ENCODE measurements at places on chromosomes 6 and 20. TPM values are rescaled to one million over a fixed set of nuclear protein-coding genes. Genes with fewer than 3 reads are reported as not detected.

POU5F1 gene
- 3.7 TPM for total RNA-seq

OPRL1 gene
- 0.41 TPM for total RNA-seq

PKHD1 gene
- 0.05 TPM for total RNA-seq

C20orf141 gene
- total RNA-seq, result not detected

F13A1 gene
- 1.6 TPM for total RNA-seq

PHACTR3 gene
- not detected for total RNA-seq

CEBPB gene
- 8.8 TPM for total RNA-seq

DNA sequence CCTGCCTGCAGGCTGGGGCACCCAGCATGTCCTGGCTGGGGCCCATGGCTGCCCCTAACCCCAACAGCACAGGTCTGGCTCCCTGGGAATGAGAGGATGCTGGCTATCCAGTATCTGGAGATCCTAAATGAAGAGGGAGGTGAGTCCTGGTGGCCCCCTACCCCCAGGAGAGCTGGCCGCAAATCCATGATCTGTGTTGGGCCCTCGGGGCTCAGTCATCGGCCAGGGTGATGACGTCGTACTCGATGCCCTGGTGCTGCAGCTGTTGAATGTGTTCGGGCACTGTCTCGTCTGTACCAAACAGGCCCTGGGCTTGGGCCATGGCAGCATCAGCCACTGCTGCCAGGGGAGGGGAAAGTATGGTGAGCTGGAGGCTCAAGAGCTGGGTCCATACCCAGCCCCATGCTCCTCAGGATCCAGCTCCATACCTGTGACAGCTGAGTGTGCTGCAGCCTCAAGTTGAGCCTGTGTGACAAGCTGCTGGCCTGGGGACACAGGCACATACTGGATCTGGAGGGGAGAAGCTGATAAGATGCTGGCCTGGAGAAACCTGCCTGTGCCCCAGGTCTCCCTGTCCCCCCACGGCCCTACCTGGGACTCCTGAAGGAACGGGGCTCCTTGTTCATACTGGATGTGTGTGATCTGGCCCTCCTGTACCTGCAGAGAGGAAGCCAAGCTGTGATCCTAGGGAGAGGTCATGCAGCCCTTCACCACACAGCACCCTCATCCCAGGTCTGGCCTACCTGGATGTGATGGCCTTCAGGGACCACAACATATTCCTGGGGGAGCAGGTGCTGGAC, 14.5 kb downstream of the PCIF1 start:
- no peak overlapping the region for H3K27ac ChIP-seq
- H3K36me3 ChIP-seq, result peaks cover 18% of the 10 kb centered on the region
- no peak for DNase-seq
- H3K4me3 ChIP-seq, result no peak overlapping the region

GRCh38 chr6:48826152-48826515, 636.9 kb downstream of the MMUT start:
- no peaks in the 10 kb centered on the region for H3K36me3 ChIP-seq
- DNase-seq, result no peak
- no peak overlapping the region for H3K4me3 ChIP-seq

DNA sequence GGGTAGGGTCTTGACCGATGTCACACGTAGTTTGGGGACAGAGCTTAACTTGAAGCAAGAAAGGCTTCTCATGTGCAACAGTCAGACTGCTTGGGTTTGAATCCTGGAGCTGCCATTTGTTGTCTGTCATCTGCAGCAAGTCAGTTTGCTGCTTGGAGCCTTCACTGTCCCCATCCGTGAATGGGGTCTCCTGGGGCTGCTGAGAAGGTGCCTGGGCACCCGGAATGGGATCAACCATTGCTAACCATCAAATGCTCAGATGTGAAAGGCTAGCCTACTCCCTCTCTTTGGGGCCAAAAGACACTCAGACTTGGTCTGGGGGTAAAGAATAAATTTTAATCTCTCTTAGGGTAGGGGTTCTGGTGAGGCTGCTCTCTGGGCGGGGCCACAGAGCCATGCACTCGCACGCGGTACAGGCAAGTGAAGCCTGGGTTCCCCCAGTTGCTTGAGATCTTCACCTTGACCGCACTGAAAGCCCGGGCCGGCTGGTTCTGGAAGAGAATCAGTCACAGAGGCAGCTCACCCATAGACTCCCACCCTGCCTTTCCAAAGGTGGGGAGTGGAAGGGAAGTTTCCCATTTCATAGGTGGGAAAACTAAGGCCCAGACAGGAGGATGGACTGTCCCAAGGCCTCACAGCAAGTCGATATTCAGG, 20.6 kb downstream of the SUN5 start:
- H3K36me3 ChIP-seq, result no peaks in the 10 kb centered on the region
- no peaks in the 10 kb centered on the region for H3K27me3 ChIP-seq
- DNase-seq, result no peak
- H3K4me3 ChIP-seq, result no peak overlapping the region

- DNase-seq, result no peak
- H3K27ac ChIP-seq, result no peak overlapping the region
- no peak overlapping the region for H3K4me3 ChIP-seq
- H3K36me3 ChIP-seq, result no peaks in the 10 kb centered on the region
Observed at GRCh38 chr6:115914098-115914497, 146.6 kb downstream of the FRK start.

- no peak for DNase-seq
- H3K27me3 ChIP-seq, result no peaks in the 10 kb centered on the region
- H3K4me3 ChIP-seq, result no peak overlapping the region
- no peak overlapping the region for H3K27ac ChIP-seq
- no peaks in the 10 kb centered on the region for H3K4me1 ChIP-seq
Observed at GRCh38 chr6:45502456-45502855, 124.7 kb upstream of the SUPT3H start.

GRCh38 chr6:37175332-37176267, 5.6 kb downstream of the PIM1 start:
- H3K27me3 ChIP-seq, result no peaks in the 10 kb centered on the region
- DNase-seq, result no peak
- no peak overlapping the region for H3K4me3 ChIP-seq
- H3K27ac ChIP-seq, result no peak overlapping the region

DNA sequence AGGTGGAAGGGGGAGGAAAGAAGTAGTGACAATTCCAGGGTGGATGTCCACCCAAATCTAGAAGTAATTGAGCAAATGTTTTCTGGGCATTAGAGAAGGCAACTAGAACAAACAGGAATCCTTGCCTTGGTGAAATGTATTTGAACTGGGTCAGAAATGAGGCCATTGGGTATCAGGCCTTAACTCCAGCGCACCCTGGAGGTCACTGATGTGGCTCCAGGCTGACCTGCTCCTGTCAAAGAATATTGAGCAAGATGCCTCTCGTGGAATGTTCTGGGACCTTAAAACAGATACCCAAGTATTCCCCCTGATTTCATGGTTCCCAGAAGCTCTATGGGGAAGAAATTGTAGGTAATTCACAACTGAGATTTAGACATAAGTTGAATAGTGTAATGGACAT, 6.9 kb downstream of the HLA-DPB1 start:
- peaks cover 21% of the 10 kb centered on the region for H3K4me1 ChIP-seq
- H3K4me3 ChIP-seq, result no peak overlapping the region
- H3K27ac ChIP-seq, result 0 out of 2 replicates have a peak overlapping the region, but pooled peaks have one; percentile 35
- no peak for DNase-seq

GRCh38 chr6:25749837-25750236, 4.7 kb upstream of the SLC17A4 start:
- no peaks in the 10 kb centered on the region for H3K36me3 ChIP-seq
- H3K4me1 ChIP-seq, result no peaks in the 10 kb centered on the region
- no peaks in the 10 kb centered on the region for H3K27me3 ChIP-seq
- no peak for DNase-seq

DNA sequence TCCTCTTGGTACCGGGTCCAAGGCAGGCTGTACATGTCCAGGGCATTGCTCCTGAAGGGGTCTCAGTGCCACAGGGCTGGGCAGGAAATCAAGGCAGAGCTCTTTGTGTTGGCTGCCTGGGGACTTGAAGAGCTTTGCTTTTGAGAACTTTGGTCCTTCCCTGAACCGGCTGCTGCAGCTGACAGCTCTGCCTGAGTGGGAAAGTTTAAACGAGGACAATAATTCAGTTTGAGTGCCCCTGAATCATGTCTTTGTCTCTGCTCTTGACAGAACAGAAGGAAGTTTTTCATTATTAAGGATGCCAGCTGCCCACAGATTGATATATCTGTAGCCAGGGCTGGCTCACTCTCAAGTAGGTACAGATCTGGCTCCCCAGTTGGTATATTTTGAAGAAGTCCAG, 56.1 kb downstream of the ANKRD6 start:
- H3K4me3 ChIP-seq, result no peak overlapping the region
- DNase-seq, result no peak
- no peak overlapping the region for H3K27ac ChIP-seq
- H3K4me1 ChIP-seq, result no peaks in the 10 kb centered on the region
- no peaks in the 10 kb centered on the region for H3K27me3 ChIP-seq

DNA sequence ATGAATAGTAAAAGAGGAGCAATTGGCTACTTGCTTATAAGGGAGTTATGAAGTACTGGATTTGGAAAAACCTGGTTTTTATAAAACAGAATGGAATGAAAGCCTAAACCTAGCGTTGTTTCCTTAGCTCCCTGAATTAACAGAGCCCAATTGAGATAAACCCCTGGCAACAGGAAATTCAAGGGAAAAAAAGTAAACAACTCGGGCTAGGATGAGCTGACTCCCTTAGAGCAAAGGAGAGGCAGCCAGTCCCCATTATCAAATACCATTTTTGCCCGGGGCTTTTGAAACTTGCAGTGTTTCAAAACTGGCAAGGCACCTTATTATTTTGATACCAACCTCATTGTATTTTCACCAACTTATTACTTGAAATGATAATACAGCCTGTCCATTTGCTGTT, 587.5 kb downstream of the CD109 start:
- no peaks in the 10 kb centered on the region for H3K4me1 ChIP-seq
- no peak for DNase-seq
- H3K36me3 ChIP-seq, result no peaks in the 10 kb centered on the region

GRCh38 chr6:55058682-55059081, 115.6 kb upstream of the HCRTR2 start:
- no peak overlapping the region for H3K27ac ChIP-seq
- no peaks in the 10 kb centered on the region for H3K36me3 ChIP-seq
- H3K27me3 ChIP-seq, result no peaks in the 10 kb centered on the region

DNA sequence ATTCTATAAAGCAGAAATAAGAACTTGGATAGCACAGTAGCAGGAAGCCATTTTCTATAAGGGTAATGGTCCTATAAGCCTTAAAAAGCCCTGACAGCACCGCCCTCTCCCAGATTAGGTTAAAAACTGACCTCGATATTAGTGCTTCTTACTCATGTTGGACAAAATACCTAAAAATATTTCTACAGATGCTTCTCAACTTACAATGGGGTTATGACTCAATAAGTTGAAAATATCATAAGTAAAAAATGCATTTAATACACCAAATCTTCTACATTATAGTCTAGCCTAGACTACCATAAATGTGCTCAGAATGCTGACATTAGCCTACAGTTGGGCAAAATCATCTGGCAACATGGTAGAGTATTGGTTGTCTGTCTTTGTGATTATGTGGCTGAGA, 70.3 kb downstream of the SESN1 start:
- no peaks in the 10 kb centered on the region for H3K4me1 ChIP-seq
- no peaks in the 10 kb centered on the region for H3K36me3 ChIP-seq
- H3K27me3 ChIP-seq, result no peaks in the 10 kb centered on the region
- no peak for DNase-seq
- no peak overlapping the region for H3K27ac ChIP-seq

DNA sequence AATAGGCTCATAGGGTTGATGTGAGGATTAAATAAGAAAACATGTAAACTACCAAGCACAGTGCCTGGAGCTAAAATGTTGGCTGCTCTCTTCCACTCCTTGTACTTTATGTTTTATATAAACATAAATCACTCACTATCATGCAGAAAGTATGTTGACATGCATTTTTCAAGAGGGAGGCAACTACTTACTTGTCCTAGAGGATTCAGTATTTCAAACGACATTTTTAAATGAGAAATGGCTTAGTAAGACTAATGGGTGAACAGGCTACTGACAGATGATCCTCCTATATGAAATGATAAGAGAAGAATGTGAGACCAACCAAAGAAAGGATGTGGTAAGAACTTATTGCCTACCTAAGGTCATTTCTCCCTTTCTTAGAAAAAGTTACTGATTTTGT, 21.0 kb downstream of the LATS1 start:
- H3K27ac ChIP-seq, result no peak overlapping the region
- peaks cover 16% of the 10 kb centered on the region for H3K36me3 ChIP-seq
- H3K27me3 ChIP-seq, result no peaks in the 10 kb centered on the region
- no peak for DNase-seq
- no peaks in the 10 kb centered on the region for H3K4me1 ChIP-seq

- no peaks in the 10 kb centered on the region for H3K4me1 ChIP-seq
- peaks cover 23% of the 10 kb centered on the region for H3K36me3 ChIP-seq
- DNase-seq, result no peak
Observed at GRCh38 chr20:47664744-47665143, 120.5 kb downstream of the SULF2 start.

DNA sequence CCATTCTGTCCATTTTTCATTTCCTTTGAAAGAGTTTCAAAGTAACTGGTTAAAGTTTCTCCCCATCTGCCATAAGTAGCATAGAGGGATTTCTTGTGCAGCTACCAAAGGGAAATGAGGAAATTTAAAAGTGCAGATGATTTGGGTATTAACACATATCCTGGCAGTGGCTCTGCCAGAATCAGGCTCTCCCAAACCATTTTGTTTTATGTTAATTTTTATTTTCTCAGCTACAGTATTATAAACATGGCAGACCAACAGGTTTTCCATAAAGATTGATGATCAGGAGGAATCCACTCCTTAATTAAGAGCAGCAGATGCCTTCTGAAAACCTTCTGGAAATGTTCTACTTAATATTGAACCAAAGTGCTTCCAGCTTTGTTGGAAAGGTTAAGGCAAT, 13.9 kb downstream of the PLCB4 start:
- H3K27me3 ChIP-seq, result no peaks in the 10 kb centered on the region
- H3K36me3 ChIP-seq, result no peaks in the 10 kb centered on the region
- no peak for DNase-seq

- no peak overlapping the region for H3K27ac ChIP-seq
- H3K27me3 ChIP-seq, result no peaks in the 10 kb centered on the region
- H3K4me1 ChIP-seq, result no peaks in the 10 kb centered on the region
- no peak overlapping the region for H3K4me3 ChIP-seq
- H3K36me3 ChIP-seq, result no peaks in the 10 kb centered on the region
Observed at GRCh38 chr6:169145991-169146501, 107.6 kb downstream of the THBS2 start.

DNA sequence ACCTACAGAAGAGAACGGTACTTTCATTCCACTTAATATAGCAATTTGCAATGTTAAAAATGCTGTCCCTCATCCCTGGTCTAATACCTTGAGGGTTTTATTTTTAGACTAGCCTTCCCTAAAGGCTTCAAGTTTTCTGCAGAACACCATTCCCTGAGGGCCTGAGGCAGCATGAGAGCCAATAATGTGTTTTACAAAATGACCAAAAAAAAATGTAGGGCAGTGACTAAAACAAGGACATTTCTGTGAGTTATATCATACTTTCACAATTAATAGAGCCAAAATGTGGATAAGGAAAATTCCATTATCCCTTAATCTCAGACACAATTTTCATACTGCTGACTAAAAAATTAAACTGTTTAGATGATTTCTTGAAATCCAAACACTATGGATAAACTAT, 22.7 kb downstream of the GPR63 start:
- no peaks in the 10 kb centered on the region for H3K36me3 ChIP-seq
- no peak overlapping the region for H3K27ac ChIP-seq
- no peaks in the 10 kb centered on the region for H3K27me3 ChIP-seq
- H3K4me3 ChIP-seq, result no peak overlapping the region
- no peaks in the 10 kb centered on the region for H3K4me1 ChIP-seq
